ENCODE measurements at places on chromosomes 5 and 9.

DNA sequence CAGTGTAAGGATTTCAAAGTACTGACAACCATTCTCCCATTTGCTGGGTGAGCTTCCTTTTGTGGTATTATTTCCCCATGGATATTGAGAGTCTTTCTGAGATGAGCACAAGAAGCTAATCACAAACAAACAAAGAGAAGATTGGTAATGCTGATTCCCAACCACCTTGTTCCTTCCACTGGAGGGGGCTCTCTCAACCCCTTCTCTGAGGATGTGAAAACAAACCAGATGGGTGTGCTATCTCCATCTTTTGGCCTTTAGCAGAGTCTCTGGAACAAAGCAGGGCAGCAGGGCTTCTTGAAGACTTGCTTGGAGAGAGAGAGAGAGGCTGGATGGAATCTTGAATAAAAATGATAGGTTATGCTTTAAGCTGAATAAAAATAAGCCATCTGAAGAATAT lies 576.7 kb upstream of the ZNF462 start:
- no peak for DNase-seq

- no peak for DNase-seq
Measured at GRCh38 chr5:81203729-81204128, 29.4 kb upstream of the CKMT2 start.

DNA sequence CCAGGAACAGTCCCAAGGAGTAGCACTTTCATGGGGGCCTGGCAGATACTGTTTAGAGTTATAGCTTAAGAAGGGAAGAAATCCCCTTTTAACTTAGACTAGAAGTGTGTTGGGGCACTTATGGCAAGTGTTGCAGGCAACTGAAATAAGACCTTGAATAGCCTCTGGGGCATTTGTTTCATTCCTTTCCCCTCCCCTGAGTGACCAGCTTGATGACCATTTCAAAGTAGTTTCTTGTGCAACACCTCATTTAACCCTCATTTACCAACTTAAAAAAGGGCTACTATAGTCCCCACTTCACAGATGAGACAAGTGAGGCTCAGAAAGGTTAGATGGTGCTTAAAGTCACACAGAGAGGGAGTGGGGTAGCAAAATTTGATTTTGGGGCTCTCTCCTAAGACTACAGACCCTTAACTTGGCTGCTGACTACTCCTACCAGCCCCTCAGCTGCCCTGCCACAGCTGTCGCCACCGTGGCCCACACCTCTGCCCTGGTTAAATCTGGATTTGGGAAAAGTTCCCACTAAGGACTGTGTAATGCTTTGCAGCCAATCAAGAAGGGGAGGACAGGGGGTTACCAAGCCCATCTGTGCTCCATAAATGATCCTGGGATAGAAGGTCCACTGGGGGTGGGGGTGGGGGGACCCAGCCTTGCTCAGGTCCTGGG lies 5.5 kb downstream of the PDLIM4 start:
- no peak for DNase-seq

- no peak for DNase-seq
Measured at GRCh38 chr9:124897570-124898460, 35.9 kb downstream of the ARPC5L start.

DNA sequence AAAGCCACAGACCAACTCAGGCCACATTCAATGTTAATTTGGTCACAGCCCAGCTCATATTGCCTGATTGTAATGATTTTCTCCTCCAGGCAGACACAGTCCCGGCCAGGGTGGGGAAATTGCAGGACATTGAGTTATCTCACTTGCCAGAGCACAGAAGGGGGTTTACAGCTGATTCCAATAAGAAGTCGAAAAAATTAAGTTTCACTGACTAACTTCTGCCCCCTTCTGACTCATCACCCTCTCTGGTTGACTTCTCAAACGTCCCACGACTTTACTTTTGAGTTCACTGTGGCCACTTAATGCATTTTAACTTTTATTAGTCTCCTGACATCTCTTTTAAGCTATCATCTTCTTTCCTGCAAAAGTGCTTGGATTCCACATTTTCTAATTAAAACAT lies 321.4 kb upstream of the WWC1 start:
- no peak for DNase-seq

DNA sequence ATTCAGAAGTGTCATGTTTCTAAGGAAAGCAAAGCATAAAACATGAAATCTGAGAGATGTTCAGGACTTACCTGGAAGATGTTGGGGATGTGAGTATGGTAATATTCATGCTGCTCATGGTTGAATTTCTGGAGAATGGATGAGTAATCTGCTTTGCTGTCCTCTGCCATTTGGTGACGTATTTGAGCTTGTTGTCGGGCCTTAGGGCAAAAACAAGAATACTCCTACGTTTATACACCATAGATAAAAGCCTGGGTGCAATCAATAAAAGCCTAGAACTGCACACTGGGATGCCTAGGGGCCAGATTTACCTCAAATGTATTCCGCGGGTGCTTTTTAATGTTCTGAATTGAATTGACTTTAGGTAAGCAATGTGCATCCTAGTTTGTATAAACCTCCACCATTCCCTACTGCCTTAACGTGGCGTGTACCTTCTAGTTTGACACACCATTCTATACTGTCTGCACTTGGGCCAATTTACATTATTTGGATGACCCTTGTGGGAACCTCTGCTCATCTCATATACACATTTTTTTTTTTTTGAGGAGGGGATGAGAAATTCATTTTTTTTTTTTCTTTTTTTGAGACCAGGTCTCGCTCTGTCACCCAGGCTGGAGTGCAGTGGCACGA lies 94.4 kb downstream of the USP20 start:
- no peak for DNase-seq

DNA sequence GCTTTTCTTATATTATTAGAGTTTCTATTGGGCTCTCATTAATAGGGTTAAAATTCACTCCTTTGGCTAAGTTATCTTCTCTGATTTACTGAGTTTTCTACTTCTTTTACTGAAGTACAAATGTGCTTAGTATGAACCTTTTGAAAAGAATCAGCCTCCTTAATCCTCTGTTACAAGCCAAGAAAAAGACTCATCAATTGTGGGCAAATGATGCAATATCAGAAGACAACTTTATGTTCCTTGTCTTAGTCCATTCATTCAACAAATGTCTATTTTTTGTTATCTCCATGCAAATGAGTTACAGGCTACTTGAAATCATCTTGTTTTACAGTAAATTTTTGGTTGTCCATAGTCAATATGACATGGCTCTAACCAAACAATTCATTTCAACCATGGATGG lies 40.3 kb downstream of the SNCAIP start:
- DNase-seq = no peak

DNA sequence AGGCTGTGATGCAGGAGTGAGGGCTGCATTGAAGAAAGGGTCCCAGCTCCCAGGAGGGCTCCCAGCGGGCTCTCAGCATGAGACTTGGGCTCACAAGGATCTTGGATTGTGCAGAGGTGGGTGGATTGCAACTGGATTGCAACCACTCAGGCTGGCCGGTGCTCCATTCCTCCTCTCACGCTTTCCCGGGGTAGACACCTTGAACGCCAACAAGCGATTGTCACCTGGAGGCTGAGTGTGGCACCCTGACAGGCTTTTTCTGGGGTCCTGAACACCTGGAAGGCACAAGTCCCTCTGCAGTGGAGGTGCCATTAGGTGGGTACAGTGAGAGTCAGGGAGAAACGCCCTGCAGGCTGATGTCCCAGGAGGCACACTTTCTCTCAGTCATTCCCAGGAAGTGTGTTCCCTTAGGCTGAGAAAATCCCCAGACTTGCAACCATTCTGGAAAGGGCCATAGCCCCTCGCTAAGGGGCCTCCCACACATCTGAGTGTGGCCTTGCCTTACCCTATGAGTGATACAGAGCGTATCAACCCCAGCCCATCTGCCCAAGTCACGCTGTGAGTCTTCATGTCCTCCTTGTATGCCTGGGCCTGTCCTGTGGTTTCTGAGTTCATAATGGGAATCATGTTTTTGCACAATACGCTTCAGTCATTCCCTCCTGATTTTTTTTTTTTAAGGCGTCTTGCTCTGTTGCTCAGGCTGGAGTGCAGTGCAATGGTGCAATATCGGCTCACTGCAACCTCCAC lies 488.1 kb downstream of the IRX1 start:
- no peak for DNase-seq

DNA sequence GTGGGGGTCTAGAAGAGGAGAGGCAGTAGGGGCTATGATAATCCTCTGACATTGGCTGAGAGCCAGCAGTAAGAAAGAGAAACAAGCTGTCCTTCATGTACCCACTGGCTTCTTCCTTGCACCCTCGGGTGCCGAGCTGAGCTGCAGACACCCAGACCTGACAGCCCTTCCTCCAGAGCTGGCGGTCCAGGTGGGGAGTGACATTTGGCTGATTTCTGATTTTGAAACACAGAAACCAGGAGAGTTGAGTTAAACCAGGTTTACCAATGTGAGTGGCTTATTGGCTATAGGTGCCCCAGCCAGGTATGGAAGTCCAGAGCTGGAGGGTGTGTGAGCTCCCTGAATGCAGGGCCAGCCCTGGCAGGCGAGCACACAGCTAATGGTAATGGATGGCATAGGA lies 59.2 kb downstream of the GADD45G start:
- DNase-seq = no peak

DNA sequence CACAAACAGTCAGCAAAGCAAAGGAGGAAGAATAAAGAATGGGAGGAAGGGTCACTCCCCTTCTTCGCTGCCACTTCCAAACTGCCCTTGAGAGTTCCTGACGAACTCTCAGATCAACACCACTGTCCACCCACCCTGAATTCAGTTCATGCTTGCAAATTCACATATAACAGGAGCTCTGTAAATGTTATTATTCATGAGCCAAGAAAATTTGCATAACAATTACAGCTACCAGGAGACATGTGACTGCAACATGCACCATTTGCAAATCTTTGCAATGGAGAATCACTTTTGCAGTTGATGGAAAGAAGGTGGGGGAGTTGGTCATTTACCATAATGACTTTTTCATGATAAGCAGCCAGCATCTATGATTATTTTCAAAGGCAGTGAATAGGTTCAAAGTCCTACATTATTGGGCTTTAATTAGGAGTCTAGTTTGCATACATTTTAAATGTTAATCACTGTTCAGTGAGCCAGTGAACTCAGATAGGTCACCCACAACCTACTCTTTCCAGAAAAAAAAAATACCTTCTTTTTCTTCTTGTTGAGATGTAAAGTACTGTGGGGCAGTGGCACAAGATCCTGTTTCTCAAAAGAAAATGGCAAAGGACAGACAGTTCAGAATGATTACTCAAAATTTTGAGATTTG lies 149.7 kb downstream of the CAAP1 start:
- no peak for DNase-seq

- no peak for DNase-seq
Measured at GRCh38 chr9:101417389-101417788, 18.2 kb downstream of the ALDOB start.

- DNase-seq = no peak
Measured at GRCh38 chr5:1041225-1042143, 32.9 kb downstream of the NKD2 start.

GRCh38 chr5:124157320-124157719 lies 589.1 kb downstream of the ZNF608 start:
- DNase-seq = no peak

DNA sequence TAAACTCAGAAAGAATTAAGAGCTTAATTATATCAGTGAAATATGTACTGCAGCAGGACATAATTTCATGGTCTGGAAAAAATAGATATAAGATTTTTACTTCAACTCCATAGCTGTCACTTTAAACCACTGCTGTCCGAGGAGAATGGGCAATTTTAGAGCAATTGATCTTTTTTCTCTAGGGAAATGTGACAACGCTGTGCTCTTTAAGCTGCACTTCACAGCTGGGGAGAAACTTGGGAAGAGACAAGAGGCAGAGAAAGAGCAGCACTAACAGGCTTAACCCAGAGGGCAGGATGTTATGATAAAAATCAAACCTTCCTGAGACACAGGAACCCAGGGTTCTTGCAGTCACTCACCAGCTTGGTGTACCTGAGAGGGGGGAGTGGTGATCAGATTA lies 92.0 kb downstream of the SPOCK1 start:
- no peak for DNase-seq

DNA sequence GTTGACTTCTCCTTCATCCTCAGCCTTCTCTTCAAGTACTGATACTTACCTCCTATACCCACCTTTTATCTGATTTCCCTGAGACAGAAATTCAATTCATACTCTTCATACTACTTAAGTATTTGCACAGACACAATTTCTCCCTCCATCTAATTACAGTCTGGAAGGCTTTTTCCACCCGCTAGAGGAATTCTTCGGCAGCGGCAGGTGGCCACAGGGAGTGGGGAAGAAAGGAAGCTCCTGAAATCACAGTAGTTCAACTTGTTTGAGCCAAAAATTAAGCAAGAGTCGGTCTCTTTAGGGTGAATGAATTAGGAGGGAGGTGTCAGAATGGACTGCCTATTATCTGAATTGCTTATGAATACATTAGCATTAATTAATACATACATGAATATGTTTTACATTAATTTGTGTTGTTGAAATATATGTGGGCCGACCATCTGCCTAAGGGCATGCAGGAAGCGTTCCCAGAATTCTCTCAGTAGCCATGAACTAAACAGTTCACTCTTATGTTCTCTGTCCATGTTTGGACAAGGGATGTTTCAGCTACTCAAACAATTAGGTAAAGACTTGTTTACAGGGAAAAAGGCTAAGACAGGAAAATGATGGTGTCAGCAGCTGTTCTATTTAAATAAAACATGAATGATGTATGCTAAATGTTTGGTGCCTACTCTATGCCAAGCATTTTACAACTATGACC lies 101.4 kb upstream of the SMARCA2 start:
- DNase-seq = no peak

- DNase-seq = no peak
Measured at GRCh38 chr5:174111287-174111973, 65.9 kb downstream of the NSG2 start.

DNA sequence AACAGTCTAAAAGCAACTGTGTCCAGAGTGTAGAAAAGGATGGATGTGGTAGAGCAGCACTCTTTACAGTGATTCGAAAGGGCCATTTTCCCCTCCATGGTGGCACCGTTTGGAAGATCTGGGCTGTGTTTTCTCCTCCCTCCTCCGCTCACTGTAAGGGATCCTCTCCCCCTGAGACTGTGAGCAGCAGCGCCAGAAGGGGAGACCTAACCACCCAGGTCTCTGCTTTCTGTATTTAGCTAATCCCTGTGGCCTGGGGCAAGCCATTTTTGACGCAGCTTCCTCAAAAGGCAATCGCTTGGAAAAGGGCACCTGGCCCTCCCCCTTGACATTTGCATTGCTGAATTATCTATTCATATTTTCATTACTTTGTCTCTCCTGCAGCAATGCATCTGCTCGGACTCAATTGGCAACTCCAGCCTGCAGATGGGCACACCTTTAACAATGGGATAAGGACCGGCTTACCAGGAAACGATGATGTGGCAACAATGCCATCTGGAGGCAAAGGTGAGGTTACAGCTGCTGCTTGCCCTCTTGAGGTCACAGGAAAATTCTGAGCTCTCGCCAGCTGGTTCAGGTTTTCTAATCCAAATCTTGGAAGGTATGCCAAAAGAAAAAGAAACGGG lies 244.3 kb upstream of the WWC1 start:
- no peak for DNase-seq
